ENCODE measurements at places on chromosomes 2 and 18.

GRCh38 chr2:68434981-68435380 is 32.1 kb downstream of the FBXO48 start:
- no peak for DNase-seq

DNA sequence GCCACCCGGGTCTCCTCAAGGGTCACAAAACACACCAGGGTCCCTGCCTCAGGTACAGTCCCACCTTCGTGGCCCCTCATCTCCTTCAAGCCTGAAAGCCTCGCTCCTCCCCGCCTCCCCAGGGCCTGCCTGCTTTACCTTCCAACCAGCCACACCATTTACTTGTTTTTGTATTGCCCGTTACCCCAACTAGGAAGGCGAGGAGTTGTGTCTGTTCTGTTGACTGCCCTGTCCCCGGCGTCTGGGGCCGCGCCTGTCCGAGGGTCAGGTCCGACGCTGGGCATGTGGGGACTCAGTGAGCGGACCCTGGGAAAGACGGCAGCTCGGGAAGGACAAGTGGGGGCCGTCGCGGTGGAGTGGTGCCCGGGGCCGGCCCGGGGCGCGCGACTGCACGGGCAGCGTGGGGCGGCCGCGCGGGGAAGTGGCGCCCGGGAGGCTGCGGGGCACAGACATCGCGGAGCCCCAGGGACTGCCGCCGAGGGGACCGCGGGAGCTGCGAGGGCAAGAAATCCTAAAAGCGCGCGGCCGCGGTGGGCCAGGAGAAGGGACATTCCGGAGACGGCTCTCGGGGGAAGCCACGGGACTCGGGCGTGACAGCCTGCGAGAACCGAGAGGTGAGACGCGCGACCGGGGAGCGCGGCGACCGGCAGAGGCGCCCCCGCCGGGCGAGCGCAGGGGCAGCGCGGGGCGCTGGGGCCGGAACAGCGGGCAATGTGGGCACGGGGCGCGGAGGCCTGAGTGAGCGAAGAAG is 797 bp upstream of the GRHL1 start:
- DNase-seq = no peak

- DNase-seq = no peak
These were observed 232.0 kb downstream of the SH3BP4 start for GRCh38 chr2:235183786-235184185.

DNA sequence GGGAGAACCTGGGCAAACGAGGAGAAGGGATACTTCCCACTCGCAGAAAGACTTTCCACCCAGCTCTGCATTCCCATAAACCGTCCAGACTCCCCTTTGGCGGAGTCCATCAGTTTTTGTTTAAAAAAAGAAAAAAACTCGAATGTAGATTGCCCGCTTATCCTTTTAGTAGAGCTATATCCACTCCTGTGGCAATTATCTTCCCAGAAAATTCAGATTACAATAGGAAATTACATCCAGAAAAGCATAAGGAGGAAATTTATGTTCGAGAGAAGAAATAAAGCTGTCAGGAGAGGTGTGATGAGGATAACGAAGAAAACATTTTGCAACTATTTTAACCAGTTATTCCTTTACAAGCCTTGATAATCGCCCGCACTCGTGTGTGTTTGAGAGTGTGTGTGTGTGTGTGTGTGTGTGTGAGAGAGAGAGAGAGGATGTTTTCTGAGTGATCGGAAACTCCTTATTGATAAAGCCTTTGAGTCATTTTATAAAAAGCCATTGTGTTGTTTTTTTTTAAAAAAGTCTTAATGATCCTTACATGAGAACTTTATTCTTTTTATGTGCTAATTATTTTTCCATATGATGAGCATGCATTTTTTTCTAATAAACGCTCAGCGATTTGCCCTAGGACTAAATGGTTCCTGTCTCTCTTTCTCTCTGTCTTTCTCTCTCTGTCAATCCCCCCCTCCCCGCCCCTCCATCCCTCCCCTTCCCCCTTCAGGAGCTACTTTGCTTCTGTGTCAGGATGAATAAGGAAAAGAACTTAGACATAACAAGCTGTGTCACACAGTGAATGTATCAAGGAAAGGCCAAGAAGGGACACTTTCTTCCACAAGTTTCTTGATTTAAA is 1.1 kb upstream of the PPP3R1 start:
- DNase-seq = peak; percentile 26

Measured in Jurkat, Clone E6-1 (cell line).